ENCODE measurements at places on chromosomes 6 and 20.

DNA sequence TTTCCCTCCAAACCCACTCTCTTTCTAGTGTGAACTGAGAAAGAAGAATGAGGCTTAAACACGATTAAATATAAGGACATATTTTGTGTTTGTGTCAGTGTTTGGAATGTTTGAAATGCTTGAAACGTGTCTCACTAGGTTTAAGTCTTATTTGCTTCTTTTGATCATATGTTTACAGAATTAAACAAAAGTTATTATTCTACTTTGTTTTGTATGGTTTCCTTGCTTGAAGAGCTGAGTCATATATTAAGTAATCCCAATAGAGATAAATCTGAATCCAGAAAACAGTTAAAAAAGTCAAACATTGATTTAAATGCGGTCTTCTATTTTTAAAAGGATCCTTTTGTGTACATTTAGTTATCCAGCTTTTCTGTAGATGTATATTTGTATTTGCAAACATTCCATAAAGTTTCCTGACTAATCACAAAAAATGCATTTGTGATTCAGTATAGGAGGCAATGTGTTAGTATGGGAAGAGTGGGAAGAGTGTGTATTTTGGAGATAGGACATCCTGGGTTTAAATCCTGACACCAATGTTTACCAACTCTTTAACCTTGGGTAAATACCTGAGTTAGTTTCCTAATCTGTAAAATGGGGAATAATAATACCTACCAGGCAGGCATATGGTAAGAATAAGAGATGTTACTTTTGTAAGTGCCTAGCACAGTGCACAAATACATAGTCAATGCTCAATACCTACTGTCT is 72.9 kb downstream of the TSBP1 start:
- no peak for DNase-seq

- no peak for DNase-seq
Observed at GRCh38 chr6:159104931-159105330, 60.1 kb upstream of the TAGAP start.

- peak; percentile 24 for DNase-seq
Observed at GRCh38 chr20:10672624-10673127, 1.1 kb downstream of the JAG1 start.

DNA sequence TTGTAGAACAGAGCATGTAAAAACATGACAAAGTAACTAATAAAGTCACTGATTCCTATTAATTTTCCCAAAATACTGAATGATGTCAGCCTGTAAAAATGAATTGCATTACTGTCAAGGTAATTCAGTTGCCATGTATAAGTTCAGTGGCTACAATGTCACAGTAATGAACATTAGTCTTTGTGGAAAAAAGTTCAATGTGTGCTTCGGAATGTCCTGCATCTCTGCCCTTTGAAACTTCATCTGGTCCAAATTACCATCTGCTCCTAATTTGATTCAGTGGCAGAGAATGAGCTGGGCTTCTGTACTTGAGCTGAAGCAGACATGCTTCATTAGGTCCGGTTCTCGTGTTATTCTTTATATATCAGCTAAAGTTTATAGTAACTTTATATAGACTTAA is 567.4 kb downstream of the COL12A1 start:
- DNase-seq: no peak

All from stimulated activated CD4-positive, alpha-beta T cell treated with anti-CD3 and anti-CD28 coated beads, Interleukin-4, amount 100 ng/mL, for 1 hour (primary cell).